ENCODE measurements at places on chromosomes 2 and 18.

DNA sequence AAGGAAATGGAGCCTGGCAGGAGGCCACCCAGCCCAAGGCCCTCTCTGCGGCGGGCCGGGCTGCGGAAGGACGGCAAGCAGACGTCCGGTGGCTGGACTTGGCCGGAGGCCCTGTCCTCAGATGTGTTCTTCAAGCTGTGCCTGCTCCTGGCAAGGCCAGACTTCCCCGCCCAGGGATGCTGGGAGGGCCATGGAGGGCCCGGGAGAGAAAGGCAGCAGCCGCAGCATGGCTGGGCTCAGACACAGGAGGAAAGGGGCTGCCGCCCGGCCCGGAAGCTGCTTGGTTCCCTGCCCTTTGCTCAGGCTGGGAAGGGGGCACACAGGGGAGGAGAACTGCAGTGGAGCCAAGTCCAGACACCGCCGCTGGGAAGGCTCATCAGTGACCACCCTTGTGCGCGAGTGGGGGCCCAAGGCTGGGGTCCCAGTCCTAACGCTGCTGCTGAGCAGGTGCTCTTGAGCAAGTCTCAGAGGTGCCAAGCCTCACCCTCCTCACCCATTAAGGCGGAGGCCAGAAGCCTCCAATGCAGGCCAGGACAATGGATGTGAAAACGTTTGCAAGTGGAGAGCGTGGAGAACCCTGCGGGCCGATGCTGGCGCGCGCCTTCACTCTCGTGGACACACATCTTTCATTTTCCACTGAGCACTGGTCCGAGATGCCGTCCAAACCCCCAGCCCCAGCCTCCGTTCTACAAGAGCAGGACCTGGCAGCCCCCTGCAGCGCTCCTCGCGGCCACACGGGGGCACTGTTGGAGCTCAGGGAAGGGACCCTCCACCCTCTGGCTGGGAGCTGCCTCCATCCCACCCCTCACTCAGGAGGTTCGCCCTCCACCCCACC, 7.9 kb downstream of the CROCC2 start:
- DNase-seq: peak; percentile 4

DNA sequence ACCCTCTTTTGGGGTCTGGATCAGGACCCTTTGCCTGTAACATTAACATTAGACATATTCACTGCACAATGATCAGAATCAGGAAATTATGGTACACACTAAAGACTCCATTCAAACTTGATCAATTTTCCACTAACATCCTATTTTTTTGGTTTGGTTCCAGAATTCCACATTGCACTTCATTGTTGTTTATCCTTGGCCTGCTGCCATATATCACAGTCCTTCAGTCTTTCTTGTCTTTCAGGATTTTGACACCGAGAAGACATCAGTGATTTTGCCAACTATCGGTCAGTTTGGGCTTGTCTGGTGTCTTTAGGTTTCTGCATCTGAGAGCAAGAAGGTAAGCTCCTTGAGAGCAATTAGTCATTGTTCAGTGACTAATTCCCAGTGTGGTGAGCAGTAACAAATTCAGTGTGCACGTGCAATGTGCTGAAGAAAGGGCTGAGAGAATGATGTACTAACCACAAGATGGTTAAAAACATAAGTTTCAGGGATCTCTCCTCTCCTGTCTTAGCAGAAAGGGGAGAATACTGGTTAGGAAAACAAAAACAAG, 23.5 kb downstream of the MARCHF4 start:
- DNase-seq: no peak

DNA sequence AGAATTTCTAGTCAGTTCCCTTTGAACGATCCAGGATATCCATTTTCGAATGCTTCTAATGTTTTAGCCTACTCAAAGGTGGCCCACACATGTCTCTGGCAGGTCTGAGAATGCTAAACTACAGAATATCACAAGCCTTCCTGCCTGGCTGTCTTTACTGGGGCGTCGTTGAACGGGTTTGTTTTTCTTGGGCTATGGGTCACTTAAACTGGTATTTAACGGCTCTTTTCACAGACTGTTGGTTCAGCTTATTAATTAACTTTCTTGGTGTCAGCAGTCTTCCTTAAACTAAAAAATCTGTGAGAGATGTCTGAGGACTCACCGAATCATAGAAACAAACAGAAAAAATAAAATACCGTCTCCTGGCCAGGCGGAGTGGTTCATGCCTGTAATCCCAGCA, 563.2 kb upstream of the NRP2 start:
- no peak for DNase-seq

DNA sequence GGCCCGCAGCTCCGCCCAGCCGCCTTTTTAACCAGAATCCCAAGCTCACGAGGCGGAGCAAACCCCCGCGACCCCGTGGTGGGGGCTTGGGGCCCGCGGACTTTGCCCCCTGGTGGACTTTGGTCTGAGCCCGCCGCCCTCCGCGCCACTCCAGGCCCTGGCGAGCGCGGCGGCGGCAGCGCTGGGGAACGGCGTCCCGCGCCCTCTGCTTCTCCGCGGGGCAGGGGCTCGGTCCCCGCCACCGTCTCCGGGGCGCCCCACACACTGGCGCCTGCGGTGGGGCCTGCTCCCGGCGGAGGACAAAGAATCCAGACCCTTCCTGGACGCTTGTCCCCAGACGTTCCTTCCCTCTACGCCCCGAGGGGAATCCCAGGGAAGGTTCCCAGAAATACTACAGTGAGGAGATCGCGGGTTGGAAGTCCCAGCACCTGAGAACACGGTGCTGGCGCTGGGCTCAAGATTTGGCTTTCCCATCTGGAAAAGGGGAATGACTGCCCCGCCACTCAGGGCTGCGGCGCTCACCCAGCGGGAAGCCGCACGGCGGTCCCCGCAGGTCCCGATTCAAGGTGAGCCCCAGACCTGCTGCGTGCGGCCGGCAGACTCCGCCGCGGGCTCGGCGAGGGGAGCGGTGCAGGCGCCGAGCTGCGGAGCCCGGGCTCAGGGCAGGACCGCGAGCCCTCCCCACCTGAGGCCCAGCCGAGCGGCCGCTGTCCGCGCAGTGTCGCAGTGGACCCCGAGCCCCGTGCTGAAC, at the start of gene HAAO:
Gene HAAO (minus strand): TSS at position 1 of the 751 bp plus-strand sequence. CDS start 47 bp downstream, outside the sequence.
- no peak for DNase-seq

- DNase-seq: no peak
These were observed 28.8 kb downstream of the SDC1 start for GRCh38 chr2:20196053-20196656.

GRCh38 chr2:236317938-236318396, 53.8 kb upstream of the ASB18 start:
- DNase-seq: no peak

DNA sequence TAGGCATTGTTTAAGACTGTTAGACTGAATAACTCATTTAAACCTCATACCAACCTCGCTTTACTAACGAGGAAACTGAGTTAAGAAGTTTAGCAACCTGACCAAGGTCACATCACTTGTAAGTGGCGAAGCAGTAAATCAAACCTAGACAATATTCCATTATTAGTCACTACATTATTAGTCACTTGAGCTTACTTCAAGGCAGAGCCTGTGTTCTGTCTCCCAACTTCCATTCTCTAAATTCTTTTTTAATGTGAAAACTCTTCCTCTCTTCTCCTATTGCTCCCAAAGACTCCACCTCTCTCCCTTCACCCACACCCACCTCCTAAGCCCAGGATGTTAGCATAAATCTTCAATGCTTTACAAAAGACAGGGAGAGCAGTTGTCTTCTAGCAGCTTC, 156.5 kb downstream of the ARL6IP6 start:
- no peak for DNase-seq

- no peak for DNase-seq
These were observed 148.8 kb upstream of the HS6ST1 start for GRCh38 chr2:128467321-128467969.

- DNase-seq: no peak
These were observed 1.9 kb downstream of the HTRA2 start for GRCh38 chr2:74531666-74532065.

DNA sequence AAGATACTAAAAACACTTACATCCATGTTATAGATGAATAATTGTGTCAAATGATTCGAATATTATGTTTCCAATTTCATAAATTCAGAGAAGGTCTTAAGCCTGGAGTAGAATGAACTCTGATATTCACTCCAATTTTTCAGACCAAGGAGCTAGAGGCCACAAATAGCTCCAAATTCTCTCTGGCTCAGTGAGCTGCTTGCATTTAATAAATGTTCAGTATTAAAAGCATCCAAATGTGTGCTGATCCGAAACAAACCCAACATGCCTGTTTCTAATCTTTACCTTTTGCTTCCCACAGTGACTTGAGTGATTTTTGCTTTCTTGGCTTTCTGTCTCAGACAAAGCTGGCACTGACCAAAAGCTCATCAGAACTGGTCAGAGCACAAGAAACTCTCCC, 291.4 kb downstream of the CCDC85A start:
- no peak for DNase-seq

- peak; percentile 45 for DNase-seq
These were observed 6.7 kb downstream of the UXS1 start for GRCh38 chr2:106187273-106187891.

- no peak for DNase-seq
These were observed 16.1 kb downstream of the MTX2 start for GRCh38 chr2:176285321-176285720.

GRCh38 chr2:37833423-37833822, 91.7 kb upstream of the RMDN2 start:
- no peak for DNase-seq

- DNase-seq: no peak
These were observed 187.7 kb downstream of the FAM210A start for GRCh38 chr18:13538630-13539029.

DNA sequence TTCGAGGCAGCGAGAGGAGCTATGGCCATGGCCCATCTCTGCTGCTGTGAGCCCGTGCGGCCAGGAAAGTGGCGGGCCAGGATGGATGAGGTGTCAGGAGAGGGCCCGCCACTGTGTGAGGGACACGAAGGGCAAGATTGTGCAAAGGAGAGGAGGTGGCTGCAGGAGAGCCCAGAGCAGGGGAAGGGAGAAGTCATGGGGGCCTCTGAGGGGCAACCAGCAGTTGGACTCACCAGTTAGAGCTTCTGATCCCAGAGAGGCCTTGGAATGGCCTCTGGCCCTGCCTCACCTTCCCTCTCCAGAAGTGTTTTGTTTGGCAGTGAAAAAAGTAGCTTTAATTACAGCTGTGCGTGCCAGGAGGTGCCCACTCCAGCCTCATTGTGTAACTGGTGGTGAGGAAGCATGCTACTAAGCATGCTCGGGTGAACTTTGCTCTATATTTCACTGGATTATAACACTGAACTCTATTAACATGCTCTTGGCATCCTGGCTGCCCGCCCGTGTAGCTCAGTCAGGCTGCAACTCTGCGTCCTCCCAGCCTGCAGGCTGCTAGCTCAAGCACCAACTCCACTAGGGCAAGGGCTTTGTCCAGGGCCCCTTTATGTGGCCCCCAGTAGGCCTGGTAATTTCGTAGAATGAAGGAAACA, 34.2 kb downstream of the IMPA2 start:
- no peak for DNase-seq

GRCh38 chr18:9106800-9107584, 4.5 kb downstream of the NDUFV2 start:
- no peak for DNase-seq

DNA sequence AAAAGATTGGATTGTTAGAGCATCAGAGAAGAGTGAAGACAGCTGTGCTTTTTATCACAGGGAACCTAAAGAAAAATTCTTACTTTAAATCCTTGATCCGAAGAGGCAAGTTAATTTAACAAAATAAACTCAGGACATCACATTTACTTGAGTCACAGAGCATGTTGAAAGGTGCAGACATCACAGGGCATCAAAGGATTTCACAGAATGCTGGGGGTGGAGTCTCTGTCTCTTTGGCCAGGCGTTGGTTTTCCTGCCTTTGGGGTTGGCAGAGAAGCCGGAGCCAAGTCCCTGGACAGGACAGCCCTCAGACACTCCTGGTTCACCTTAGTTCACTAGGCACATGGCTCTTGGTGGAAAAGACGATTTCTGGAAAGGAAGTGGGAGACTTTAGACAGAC, 56.3 kb downstream of the SH3RF3 start:
- no peak for DNase-seq

DNA sequence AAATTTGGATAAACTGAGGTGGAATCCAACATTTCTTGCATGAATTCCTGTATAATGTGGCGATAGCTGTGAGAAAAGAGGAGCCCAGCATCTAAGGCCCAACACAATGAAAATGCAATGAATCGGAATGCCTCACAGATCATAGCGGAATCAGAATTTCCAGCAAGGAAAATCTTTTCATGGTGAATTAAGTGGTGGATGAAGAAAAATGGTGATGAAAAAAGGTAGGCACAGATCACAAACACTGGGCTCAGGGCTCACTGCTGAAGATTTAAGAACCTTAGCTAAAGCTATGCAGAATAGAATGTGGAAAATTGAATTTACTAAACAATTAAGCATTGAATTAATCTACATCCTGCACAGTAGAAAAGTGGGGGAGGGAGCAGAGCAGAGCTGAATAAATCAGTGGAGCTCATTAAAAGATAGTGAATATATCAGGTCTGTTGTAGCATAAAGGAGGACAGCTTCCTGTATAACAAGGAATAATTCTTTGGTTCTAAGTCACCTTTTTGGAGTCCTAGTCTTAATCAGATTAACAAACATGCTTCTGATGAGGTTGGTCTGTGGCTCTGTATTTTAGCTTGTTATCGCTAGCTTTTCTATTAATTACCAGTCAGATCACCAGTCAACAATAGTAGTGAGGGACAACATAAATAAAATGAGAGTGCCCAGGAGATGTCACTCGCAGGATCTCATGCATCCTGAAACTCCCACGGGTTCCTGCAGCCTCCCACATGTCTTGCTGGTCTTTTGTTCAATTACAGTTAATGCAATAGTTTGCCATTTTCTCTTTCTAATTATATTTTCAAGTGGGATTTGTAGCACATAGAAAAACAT, 27.0 kb downstream of the MEIS1 start:
- DNase-seq: no peak

GRCh38 chr2:154704991-154705390, 6.5 kb downstream of the KCNJ3 start:
- DNase-seq: no peak

DNA sequence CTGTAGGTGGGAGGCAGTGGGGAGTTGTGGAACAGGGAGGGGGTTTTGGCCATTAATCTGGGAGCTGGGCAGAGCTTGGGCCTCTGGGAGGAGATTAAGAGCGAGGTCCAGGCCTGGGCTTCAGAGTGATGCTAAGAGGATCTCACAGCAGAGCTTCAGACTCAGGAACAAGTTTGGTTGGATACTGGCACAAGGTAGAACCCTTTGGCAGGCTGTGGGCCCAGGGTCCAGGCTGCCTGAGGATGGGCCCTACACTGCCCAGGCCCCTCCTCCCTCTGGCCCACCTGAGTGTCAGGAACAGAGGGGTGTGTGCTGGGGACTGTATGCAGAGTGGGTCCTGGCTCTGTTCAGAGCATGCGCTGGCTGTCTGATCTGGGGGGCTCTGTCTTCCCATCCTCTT, 334.9 kb downstream of the CYP26B1 start:
- no peak for DNase-seq

- no peak for DNase-seq
These were observed 1.4 kb downstream of the PRKD3 start for GRCh38 chr2:37323176-37323780.

- no peak for DNase-seq
These were observed 26.8 kb upstream of the SLC9A2 start for GRCh38 chr2:102592601-102593000.

Measured in Jurkat, Clone E6-1 (cell line).